ENCODE measurements at places on chromosomes 1 and 21. TPM values are rescaled to one million over a fixed set of nuclear protein-coding genes. Genes with fewer than 3 reads are reported as not detected.

DNA sequence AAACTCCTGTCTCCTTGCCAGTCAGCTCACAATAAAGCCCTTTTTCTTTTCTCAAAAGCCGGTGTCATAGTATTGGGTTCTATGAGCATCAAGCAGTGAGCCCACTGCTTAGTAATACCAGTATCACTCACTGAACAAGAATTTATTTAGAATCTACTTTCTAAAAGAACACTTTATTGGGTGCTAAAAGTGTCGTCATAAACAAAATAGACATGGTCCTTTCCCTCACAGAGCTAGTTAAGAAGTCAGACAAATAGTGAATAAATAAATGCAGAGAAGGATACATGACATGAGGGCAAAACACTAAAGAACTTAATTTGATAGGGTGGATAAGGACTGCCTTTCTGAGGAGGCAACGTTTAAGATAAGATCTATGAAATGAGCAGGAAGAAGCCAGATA lies 32.2 kb downstream of the EVI5 start:
- no peak for ATAC-seq

DNA sequence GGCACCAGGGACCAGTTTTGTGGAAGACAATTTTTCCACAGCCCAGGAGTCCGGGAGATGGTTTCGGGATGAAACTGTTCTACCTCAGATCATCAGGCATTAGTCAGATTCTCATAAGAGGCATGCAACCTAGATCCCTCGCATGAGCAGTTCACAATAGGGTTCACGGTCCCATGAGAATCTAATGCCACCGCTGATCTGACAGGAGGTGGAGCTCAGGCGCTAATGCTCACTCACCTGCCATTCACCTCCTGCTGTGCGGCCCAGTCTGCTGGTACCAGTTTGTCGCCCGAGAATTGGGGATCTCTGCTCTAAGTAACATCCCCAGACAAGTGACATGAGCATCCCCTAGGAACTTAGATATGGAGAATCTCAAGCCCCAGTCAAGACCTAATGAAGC lies 180.7 kb downstream of the COQ8A start:
- ATAC-seq = no peak

The WNT2B gene
- 4.4 TPM for total RNA-seq

The UQCRHL gene
- 1.6 TPM for total RNA-seq

The SHISAL2A gene
- 0.36 TPM for total RNA-seq

The SPRR2F gene
- total RNA-seq = 198 TPM

Measured in esophagus mucosa (tissue), 1 donor.